Activated T-helper 1 cell treated with Interleukin-2 at 50 U/mL for 16 hours (primary cell): ENCODE measurements at places on chromosomes 7 and 10.

DNA sequence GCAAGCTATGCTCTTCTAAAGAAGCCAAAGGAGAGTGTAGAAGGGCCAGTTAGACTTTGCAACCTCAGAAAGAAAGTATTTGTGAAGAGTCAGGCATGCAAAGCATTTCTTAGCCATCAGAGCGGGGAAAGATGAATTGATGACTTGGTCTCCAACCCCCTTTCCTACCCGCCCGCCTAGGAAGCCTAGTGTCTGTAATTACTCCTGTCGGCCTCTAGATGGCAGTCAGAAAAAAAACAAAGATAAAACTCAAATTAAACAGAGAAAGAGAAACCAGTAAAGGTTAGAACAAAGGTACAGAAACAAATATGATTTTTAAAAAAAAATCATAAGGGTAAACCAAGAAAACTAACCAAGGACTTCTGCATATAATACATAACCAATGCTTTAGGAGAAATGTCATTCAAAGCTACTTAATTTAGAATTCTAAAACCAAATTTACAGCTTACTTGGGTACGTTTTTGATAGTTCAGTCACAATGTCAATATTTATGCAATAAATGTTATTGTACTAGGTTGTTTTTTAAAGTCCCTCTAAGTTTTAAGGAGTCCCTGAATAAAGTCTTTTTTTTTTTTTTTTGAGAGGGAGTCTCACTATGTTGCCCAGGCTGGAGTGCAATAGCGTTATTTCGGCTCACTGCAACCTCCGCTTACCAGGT, 97.6 kb downstream of the LYZL1 start:
- DNase-seq = no peak

DNA sequence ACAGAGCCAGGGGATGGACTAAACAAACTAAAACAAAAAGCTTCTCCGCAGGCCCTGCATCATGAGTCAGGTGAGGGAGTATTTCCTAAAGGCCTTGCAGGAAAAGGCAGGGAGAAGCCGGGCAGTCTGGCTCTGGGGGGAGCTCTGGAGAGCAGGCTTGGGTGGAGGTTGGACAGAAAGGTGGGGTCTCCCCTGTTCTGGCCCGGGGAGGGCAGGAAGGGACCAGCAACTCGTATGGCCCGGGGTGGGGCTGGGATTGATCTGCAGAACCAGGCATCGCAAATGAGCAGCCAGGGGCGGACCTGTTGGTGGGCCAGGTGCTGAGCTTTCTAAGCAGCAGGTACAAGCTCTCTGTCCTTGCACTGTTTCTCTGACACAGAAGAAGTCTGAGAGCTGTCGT, 235.2 kb downstream of the TCERG1L start:
- DNase-seq = no peak

DNA sequence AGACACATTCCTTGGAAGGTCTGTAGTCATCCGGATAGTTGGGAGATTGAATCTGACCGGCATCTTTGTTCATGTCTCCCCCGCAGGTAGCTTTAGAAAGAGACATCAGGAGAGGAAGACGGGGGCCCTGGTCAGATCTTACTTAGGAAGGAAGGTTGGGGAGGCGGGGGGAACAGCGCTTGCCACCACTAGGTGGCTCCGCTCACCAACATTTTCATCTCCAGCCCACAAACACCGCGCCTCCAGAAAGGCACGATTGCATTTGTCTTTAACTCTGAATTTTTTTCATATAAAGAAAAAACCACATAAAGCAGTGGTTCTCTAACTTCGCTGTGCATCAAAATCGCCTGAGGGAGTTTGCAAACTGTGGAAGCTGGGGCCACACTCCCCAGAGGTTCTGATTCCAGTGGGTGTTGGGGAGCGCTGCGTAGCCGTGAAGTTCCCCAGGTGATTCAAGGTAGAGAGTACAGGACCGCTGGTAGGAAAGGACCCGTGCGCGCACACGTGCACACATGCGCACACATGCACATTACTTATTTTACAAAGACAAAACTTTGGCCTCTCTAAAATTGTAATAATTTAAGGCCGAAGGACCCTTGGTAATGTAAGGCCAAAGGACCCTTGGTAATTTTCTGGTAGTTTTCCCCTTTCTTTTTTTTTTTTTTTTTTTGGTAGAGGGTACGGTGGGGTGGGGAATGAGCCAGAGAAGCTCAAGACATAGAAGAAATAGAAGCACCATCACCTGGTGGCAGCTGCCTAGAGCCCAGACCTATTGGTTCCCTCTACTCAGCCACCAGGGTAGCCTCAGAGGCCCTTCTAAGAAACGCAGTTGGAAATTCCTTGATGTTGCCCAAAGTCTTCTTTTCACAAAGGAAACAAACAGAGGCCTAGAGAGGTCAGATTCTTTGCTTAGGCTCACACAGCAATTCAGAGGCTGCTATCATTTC, 37.4 kb upstream of the OPALIN start:
- DNase-seq = peak; percentile 28

GRCh38 chr7:31362401-31362800, 21.9 kb upstream of the NEUROD6 start:
- DNase-seq = no peak

- DNase-seq = no peak
These were observed 4.8 kb downstream of the FEZF1 start for GRCh38 chr7:122299624-122300210.

GRCh38 chr7:74040791-74041520, 13.0 kb downstream of the ELN start:
- DNase-seq = no peak

- no peak for DNase-seq
These were observed 17.5 kb upstream of the TSGA13 start for GRCh38 chr7:130703851-130704250.

GRCh38 chr10:110175406-110175805, 32.0 kb upstream of the MXI1 start:
- DNase-seq = no peak

GRCh38 chr7:104431930-104432329, 103.5 kb downstream of the LHFPL3 start:
- DNase-seq = no peak

DNA sequence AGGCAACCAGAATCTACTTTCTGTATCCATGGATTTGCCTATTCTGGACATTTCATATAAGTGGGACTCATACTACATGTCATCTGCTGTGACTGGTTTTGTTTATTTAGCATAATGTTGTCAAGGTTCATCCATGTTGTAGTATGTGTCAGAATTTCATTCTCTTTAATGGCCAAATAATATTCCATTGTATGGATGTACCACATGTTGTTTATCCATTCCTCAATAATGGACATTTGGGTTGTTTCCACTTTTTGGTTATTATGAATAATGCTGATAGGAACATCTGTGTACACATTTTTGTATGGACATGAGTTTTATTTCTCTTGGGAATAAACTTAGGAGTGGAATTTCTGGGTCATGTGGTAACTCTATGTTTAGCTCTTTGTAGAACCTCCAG, 133.7 kb downstream of the CREB5 start:
- DNase-seq = no peak

DNA sequence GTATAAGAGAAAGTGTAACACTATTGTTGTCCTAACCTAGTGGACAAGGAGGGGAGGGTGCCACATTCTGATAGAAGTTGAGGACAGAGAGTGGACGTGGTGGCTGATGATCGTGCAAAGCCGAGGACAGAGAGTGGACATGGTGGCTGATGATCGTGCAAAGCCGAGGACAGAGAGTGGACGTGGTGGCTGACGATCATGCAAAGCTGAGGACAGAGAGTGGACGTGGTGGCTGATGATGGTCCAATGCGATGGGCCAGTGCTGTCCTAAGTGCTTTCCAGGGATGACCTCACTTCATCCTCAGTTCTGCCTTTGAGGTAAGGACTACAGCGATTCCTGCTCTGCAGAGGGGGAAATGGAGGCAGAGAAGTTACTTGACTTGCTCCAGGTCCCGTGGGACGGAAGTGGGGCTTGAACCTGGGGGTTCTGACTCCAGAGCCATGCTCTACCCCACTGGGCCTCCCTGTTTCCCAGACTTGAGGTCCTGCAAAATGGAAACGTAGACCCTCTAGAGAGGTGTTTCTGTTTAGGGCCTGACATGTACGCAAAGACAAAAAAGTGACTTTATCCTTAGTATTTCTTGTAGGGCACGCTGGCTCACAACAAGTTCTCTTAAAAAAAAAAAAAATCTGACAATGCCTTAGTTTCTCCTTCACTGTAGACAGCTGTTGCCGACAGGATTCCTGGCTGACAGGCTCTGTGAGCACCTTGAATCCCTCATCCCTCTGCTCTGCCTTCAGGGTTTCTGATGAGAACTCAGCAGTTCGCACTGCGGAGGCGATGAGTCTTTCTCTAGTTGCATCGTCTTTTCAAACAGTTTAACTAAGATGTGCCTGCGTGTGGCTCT, 20.3 kb upstream of the NCAPG2 start:
- no peak for DNase-seq

DNA sequence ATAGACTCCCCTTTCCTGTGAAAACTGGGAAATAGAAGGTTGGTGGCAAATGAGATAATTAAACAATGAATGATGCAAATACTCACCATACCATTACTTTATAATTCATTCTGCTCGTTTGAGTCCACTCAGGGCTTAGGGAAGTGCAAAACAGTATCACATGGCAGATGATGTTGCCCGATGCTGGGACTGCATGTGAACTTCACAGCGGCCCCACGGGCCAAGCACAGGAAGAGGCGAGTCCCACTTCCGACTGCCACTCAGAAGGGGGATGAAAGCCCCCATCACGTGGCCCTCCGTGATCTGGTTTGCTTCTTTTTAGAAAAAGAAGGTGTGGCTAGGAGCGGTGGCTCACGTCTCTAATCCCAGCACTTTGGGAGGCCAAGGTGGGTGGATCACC, 71.5 kb downstream of the PRPF18 start:
- DNase-seq = no peak
